ENCODE measurements at places on chromosomes 16 and 17.

DNA sequence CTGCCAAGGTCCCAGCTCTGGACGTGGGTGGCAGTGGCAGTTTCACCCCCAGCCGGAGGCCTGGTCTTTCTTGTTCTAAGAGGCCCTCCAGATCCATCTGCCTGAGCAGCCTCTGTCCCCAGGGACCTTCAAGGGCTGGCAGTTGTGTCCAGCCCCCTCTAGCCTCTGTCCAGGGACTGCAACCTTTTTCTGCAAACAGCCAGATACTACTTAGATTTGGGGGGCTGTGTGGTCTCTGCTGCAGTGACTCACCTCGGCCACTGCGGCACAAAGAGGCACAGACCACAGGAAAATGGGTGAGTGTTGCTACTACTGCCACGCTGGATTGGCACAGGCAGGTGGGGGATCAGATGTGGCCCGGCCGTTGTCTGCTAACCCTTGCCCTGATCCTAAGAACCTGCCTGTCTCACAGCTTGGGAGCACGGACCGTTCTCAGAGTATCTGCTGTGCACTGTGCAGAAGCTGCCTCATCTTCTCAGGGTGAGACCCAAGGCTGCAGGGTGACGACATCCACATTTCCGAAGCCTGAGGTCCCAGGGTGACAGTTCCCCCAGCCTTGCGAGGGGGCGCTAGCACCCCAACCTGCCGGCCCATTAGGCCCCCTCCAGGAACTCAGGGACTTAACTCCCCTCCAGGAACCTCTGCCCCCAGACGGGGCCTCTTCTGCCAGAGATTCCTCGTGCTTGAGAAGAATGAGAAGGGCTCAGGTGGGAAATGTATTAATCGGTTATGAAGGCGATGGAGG lies 27.6 kb downstream of the MXRA7 start:
- DNase-seq, result no peak

DNA sequence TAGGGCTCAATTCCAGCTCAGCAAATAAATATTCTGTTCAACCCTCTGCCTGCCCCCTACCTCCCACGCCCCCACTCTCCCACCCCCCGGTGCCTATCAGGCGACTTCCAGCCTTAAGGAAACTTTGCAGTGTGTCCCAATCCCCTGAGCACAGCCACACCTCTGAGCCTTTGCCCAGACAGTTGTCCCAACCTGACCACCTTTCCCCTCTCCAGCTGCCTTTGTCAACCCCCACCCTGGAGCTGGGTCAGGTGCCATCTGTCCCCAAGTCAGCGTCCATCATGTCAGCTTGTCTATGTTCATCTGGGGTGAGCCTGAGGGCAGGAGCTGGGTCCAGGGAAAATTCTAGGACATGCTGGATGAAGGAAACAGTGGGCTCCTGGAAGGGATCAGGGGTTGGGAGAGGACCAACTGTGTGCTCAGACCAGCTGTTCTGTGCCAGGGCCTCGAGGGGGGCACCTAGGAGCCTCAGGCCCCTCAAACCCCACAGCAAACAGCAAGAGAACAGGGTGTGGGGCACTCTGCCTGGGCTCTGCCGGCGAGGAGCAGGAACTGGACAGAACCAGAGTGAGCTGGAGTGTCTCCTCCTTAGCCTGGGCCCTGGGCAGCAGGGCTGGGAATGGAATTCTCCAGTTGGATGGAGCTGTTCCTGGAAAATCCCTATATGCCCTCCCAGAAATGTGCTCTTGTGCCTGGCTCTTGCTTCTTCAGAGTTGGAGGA lies 17.8 kb downstream of the CDH16 start:
- no peak for DNase-seq

GRCh38 chr17:63150994-63151464 lies 185.0 kb downstream of the TANC2 start:
- DNase-seq, result peak; percentile 20

- DNase-seq, result no peak
Measured at GRCh38 chr16:9048302-9048700, 43.1 kb upstream of the HAPSTR1 start.

GRCh38 chr17:62014526-62014925 lies 50.6 kb downstream of the MED13 start:
- DNase-seq, result no peak

DNA sequence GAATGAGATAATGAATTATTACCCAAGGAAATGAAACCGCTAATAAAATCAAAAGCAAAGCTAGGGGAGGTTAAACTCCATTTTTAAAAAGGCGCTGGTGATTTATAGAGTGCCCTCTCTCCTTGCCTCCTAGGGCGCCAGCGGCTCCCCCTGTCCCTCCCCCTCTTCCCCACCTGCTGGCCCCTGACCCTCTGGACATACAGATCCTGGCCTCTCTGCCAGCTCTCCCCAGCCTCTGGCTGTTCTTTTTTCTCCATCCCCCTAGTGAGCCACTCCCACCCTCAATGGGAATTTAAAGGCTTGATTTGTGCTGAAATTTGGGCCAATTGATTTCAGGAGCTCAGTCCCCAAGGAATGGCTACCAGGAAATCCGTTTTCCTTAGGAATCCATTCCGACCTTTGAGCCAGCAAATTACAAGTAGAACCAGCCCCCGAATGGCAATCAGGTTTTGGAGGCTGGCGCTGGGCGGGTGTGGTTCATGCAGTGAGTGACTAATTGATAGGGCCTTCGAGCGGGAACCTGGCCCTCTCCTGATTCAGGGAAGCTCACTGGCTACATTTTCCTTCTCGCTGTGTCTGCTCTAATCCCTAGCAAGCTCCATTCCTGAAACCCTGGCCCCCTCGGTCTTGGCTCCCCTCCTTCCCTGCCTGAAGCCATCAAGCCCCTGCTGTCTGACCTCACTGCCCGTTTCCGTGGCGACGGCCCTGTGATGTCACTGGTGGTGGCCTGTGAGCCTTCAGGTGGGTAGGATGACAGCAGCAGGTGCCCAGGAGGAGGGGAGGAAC lies 141.9 kb upstream of the SDK2 start:
- DNase-seq, result no peak

GRCh38 chr16:84794626-84795025 lies 25.2 kb upstream of the CRISPLD2 start:
- DNase-seq, result no peak

GRCh38 chr17:76556765-76557367 lies 17.0 kb downstream of the PRCD start:
- DNase-seq, result no peak

- DNase-seq, result no peak
Measured at GRCh38 chr17:74742153-74742515, 5.1 kb downstream of the RAB37 start.

- DNase-seq, result no peak
Measured at GRCh38 chr17:27623614-27624013, 7.4 kb upstream of the LGALS9 start.

DNA sequence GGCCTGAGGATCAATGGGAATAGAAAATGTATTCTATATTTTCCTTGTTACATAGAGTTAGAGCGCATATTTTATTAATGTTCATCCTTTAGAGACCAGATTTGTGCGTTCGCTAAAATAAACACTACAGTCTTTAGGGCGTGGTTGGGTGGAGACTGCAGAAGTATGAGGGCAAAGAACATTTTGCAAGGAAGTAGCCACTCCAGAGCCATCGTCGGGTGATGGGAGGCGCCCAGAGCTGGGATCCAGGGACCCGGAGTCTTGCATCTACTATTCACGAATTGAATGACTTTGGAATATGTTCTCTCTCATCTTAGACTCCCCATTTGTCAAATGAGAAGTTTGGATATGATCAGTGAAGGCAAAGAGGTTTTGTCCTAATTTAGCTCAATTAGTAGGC lies 154.2 kb upstream of the IRX6 start:
- no peak for DNase-seq

DNA sequence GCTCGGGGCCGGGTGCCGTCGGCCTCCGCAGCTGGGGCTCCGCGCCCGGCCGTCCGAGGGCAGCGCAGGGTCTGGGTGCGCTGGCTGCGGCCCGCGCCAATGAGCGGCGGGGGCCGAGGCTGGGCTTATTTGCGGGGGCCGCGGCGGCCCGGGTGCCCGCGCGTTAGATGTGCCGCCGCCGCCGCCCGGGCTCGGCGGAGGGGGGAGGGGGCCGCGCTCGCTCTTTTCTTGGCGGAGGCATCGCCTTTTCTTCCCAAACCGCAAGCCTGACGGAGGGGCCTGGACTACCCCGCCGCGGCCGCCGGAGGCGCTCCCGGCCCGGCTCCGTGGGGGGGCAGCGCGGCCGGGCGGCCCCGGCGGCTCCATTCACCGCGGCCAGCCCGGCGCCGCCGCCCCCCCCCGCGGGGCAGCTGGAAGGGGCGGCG lies at the start of gene NOTUM:
Gene NOTUM, minus strand, starts transcription at position 101 of the 425 bp plus-strand sequence. CDS start 278 bp downstream, outside the sequence.
- no peak for DNase-seq

DNA sequence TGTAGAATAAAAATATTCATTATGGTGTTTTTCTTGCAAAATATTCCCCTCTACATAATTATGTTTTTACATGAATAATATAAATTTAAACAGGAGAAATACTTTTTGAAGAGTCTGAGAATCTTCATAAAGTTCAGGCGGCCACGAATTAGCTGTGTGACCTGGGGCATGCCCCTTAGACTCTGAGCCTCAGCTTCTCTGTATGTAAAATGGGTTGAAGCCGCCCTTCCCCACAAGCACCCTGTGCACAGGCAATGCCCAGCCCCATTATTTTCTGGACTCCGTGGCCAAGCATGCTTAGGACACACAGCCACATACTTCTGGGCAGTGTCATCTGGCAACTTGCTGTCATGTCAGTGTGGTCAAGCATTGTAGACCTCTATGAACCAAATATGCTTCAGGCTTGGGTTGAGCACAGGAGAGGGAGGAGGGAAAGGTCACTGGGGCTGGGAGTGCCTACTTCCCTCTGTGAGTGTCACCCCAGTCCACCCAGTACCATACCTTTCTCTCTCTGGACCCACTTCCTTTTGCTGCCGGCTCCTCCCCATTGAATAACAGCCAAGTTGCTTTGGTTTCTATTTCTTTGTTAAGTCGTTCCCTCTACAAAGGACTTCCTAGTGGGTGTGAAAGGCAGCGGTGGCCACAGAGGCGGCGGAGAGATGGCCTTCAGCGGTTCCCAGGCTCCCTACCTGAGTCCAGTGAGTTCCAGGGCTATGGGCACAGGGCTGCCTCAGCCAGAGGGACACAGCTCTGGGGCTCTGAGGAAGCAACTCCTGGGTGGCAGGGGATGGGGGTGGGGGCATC lies at the start of gene LGALS9:
Gene LGALS9, plus strand, starts transcription at position 582 of the 804 bp plus-strand sequence. Its CDS starts 78 bp downstream, at position 660.
- DNase-seq, result no peak

- no peak for DNase-seq
Measured at GRCh38 chr17:13420878-13421277, 180.9 kb downstream of the HS3ST3A1 start.

DNA sequence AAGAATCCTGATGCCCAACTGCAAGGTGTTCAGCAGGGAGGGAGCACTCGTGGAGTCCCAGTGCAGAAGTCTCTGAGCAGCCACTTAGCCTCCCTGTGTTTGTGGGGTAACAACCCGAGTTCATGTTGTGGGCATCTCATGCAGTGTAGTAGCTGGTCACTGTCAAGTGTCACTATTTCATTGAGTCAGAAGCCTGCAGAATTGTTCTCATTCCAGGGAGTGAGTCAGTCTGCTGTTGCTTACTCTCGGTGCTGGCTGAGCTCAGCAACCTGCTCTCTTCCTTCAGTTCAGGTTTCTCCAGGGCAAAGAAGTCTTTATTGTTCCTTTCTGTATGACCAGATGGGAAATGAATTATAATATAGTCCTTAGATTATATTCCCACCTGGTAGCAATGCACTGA lies 24.1 kb downstream of the HMOX2 start:
- no peak for DNase-seq

GRCh38 chr17:19812407-19812806 lies 55.3 kb downstream of the ULK2 start:
- no peak for DNase-seq

DNA sequence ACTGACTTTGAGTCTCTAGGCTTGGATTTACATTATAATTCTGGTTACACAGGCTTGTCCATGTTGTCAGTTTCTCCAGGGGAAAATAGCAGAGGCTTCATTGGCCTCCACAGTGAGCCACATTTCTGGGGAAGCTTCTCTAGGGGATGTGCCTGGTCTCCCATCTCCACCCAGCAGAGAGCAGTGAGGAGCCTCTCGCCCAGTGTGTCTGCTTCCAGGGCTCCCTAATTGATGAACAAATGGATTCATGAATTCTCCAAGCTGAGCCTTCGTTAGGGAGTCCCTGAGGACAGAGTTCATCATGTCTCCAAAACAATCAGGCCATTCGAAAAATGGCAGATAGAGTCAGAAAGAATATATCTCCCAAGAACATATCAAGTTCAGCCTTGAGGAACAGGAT lies 162.4 kb upstream of the TOX3 start:
- DNase-seq, result no peak

All from smooth muscle cell of the brain vasculature (primary cell).